ENCODE measurements at places on chromosomes 6 and 20.
A peak's percentile ranks its signal among the peaks of the same experiment; 100 is the strongest.

GRCh38 chr6:15369838-15370237 is 124.0 kb downstream of the JARID2 start:
- DNase-seq: no peak

DNA sequence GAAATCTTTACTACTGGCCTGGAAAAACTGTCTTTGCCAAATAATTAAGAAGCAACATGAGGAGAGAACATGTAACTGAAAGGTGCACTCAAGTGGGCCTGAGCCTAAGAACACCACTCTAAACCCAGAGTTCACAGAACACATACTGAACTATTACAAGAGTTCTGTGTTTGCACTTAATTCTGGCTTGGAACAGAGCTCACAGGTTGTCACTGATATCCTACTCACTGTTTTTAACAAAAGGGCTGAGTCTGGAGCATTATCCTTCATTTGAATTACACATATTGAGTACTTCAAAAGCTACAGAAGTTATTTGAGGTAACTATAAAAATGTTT is 164.7 kb downstream of the OGFRL1 start:
- no peak for DNase-seq

- DNase-seq: no peak
These were observed at the start of gene FRK for GRCh38 chr6:116060572-116061283. TSS of gene FRK (minus strand) at chr6:116060891. CDS start at chr6:116060311, 580 bp downstream.

DNA sequence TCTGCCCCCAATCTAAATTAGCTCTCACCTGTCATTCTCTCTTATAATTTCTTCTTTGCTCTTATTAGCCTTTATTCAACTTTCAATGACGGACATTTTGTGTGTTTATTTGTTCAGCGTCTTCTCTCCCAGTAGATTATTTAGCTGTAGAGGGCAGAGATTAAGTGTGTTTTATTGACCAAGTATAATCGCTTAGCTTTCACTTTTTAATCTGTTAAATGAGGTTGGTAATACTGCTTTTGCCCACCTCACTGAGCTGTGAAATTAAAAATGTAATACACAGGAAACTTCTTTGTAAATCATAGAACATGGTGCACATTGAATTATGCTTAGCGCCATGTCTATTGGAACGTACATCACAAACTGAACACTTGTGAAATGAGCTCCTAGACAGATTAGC is 3.5 kb upstream of the CCN6 start:
- no peak for DNase-seq

GRCh38 chr6:105058316-105058715 is 101.4 kb downstream of the LIN28B start:
- DNase-seq: no peak

DNA sequence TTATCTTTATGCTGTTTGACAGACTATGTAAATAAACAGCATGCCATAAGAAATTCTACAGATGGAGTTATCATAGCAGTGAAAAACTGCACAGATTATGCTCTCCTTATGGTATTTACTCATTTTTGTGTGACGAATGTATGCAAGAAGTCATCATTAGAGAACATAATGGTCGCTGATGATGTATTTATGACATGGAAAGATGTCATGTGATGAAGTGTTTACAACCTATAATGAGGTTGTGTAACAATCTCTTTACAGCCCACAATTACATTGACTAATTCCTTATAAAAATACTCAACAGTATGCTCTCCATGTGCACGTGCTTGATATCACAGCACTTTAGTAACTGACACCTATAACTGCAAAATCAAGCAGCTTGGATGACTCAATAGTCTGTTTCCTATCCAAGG is 192.4 kb downstream of the BMP2 start:
- no peak for DNase-seq

DNA sequence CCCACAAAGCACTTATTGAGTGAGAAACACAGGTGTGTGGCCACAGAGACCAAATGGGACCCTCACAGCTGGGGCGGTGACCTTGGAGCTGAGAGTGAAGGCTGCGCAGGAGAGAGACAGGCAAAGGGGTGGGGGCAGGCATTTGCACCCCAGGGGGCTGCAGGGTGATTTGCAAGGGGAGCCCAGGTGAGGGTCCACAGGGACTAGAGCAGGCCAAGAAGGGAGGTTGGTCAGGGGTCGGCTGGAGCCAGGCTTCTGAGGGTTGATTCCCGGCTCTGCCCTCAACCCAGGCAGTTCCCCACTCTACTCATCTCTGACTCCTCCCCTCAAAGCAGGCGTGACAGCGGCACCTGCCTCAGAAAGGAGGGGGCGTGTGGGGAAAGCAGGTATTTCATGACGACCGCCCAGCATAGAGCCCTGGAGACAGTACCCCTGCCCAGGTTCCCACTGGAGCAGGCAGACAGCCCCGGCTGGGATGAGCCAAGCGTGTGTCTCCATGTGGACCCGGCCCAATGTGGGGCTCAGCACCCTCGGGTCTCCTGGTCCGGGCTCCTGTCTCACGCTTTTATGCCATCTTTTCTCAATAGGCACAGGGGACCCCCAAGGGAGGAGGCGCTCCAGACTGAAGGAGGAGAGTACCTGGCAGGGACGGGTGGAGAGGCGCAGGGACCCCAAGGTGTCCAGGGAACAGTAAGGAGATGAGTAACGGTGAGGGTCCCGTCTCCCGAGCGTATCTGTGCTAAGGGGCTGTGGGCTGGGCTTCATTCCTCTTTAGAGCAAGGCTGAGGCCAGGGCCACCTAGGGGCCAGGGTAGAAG is 3.1 kb upstream of the MRGBP start:
- DNase-seq: no peak

- no peak for DNase-seq
These were observed 43.4 kb upstream of the ARHGAP18 start for GRCh38 chr6:129753422-129753821.

GRCh38 chr6:166625356-166625755 is 1.7 kb downstream of the RPS6KA2 start:
- DNase-seq: no peak

GRCh38 chr6:29826271-29826670 is 1.4 kb upstream of the HLA-G start:
- no peak for DNase-seq

DNA sequence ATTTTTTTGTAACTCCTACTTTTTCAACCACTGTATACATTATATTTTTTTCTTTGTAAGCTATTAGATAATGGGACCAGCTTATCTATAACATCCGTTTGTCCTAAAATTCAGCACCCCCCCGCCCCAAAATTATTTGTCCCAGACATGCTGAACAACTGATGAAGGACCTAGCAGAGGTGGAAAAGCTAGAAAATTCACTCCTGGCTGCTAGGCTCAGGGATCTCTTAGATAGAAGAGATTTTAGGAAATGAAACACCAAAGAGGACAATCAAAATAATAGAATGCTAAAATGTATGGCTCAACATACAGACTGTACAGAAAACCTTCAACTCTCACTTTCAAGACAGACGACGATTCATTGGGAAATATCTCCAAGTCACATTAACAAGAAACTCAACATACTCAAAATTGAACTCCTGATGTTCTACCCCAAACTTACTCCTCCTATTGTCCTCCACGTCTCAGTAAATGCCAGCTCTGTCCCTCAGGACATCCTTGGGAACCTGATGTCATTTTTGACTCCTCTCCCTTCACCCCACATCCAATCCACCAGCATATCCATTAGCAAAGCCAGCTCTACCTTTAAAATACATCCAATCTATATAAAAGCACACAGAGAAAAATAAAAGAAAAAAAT is 4.7 kb downstream of the SOD2 start:
- no peak for DNase-seq

GRCh38 chr6:36724514-36725390 is 27.1 kb downstream of the RAB44 start:
- DNase-seq: peak; percentile 88

DNA sequence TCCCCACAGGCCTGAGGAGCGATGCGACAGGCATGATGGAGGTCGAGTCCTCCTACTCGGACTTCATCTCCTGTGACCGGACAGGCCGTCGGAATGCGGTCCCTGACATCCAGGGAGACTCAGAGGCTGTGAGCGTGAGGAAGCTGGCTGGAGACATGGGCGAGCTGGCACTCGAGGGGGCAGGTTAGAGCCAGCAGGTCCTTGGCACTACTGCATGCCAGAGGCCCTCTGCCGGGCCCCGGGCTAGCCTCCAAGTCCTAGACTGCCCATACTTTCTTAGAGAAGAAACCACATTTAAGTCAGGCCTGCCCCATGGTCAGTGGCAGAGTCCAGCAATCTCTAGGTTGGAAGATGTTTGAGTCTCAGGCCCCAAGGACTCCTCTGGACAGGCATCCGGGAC is 32.1 kb downstream of the PKIG start:
- no peak for DNase-seq

GRCh38 chr6:3324262-3324942 is 65.7 kb downstream of the PSMG4 start:
- peak; percentile 35 for DNase-seq

DNA sequence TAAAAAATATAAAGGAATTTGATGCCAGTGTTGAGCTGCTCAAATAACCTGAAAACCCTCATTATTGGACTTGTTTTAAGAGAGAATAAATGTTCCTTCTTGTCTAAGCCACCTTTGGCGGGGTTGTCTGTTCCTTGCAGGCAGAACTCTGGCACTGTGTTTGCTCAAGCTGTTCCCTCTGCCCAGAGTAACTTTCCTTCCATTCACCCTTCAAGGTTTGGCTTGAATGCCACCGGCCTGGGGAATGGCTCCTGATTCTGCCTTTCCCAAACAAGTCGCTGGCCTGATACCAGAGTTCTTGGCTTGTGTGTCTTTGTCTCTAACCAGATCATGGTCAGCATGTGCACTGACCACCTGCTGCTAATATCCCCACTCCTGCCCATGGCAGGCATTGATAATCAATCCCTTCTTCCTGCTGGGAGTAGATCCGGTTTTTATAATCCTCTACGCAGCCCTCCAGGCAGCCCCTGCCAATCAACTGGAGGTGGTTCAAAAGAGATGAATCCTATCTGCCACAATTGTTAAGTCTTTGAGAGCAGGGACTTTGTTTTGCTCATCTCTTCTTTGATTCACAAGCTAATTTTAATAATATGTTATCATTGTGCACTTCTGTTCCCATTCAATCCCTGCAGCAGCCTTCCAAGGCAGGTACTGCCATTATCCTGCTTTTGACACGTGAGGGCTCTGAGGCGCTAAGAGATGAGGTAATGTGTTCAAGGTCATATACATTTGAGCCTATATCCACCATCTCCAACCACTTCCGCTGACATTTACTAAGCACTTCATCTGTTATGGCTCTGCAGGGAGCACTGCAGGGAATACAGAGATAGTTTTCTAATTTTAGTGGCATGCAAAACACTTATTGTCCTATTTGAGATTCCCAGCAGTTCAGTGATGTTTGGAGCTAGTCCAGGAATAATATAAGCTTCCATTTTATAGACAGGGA is 3.1 kb upstream of the CCM2L start:
- no peak for DNase-seq

GRCh38 chr20:47032933-47033578 is 138.4 kb downstream of the EYA2 start:
- no peak for DNase-seq

Measured in activated naive CD4-positive, alpha-beta T cell treated with anti-CD3 and anti-CD28 coated beads for 36 hours (primary cell).